ENCODE measurements at places on chromosomes 11 and 22. TPM values are rescaled to one million over a fixed set of nuclear protein-coding genes. Genes with fewer than 3 reads are reported as not detected.

GGTLC3 gene
- polyA plus RNA-seq: not detected

NXPE2 gene
- polyA plus RNA-seq: 0.32 TPM

SULT4A1 gene
- 3.8 TPM for polyA plus RNA-seq

IL10RA gene
- 3.3 TPM for polyA plus RNA-seq

ESAM gene
- polyA plus RNA-seq: 51.7 TPM

TRIM21 gene
- 11.7 TPM for polyA plus RNA-seq

MUC15 gene
- polyA plus RNA-seq: not detected

ANO1 gene
- 6.7 TPM for polyA plus RNA-seq

CRYBB2 gene
- polyA plus RNA-seq: 0.37 TPM

TMEM126A gene
- 46.0 TPM for polyA plus RNA-seq

INS gene
- not detected for polyA plus RNA-seq
